ENCODE measurements at places on chromosomes 1 and 21.
A peak's percentile ranks its signal among the peaks of the same experiment; 100 is the strongest.

DNA sequence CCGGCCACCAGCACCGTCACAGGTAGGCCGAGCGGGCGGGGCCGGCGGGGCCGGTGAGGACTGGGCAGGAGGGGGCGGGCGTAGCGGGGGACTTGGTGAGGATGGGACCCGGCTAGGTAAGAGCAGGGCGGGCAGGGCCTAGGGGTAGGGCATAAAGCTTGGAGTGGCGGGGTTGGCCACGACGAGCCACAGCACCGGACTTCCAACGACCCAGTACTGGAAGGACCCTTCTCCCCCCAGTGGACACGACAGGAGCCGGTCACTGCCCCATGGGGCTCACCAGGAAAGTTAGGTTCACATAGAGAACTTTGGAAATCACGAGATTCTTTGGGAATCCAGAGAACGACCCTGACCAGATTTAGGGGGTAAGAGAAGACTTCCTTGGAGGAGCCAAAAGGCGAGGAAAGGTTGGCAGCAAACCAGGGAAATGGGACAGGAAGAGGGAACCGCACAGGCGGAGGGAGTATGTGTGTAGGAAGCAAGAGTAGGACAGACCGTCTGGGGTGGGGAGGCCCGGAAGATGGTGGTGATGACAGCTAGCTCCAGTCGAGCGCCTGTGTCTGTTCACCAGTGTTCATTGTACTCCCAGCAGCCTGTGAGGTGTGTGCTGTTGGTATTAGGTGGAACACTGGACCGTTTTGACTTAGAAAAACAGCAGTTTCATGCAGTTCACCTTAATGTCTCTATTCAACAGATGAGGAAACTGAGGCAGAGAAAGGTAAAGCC, 20.4 kb downstream of the ZNF362 start:
- no peak for DNase-seq

DNA sequence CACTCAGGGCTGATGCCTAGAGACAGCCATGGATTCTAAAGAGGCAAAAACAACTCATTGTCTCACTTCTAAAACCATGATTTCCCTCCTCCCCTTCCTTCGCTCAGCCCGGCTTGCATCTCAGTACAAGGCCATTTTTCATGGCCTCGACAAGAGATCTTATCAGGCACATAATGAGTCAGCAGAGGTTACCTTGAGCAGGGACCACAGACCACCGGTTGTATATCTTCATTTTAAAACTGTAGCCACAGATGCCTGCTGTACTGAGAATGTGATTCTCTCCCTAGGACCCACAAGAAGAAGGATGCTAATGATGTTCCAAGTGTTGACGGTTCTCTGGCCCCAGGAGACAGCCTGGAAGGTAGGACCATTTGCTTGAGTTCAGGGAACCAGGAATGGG, 331.9 kb downstream of the AJAP1 start:
- no peak for DNase-seq

DNA sequence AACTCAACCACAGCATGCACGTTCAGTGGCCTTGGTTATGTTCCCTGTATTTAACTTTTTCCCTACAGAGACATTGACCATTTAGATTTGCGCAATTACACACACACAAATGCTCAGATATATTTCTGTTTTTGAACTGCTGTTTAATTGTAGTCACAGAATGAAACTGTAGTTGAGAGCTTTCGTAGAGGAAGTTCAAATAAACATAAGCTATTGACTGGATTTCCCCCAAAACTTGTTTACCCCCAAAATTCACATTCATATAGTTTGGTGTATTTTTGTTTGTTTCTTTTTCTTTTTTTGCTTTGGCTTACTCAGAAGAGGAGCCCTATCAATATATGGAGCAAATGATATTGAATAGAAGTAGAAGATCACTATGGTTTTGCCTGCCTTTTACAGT, 921.0 kb downstream of the ADGRL2 start:
- no peak for DNase-seq

GRCh38 chr1:157307491-157307890, 169.3 kb upstream of the ETV3 start:
- DNase-seq: peak; percentile 28

DNA sequence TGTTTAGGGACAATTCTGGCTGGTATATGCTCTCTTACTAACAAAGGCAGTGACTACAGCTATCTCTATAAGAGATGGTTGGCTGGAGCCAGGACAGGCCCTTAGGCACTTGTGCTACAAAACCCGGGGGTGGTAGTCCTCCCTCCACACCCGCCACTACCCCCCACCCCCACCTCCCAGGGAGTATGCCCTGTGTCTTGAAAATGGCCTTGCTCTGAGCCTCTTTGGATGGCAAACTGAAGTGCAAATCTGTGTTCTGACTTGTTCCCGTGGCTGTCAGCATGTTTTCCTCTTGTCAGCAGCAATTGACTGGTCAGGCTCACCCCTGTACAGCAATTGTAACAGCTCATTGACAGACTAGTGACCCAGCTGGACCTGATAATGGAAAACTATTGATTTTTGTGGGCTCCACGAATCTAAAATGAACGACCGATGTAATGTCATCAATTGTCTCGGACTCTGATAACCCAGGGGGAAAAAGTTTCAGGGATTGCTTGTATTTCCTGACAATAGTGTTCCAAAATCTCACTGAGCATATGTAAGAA, 139.4 kb upstream of the BARHL2 start:
- DNase-seq: no peak

GRCh38 chr1:41160498-41161110, 81.5 kb downstream of the SCMH1 start:
- DNase-seq: no peak

DNA sequence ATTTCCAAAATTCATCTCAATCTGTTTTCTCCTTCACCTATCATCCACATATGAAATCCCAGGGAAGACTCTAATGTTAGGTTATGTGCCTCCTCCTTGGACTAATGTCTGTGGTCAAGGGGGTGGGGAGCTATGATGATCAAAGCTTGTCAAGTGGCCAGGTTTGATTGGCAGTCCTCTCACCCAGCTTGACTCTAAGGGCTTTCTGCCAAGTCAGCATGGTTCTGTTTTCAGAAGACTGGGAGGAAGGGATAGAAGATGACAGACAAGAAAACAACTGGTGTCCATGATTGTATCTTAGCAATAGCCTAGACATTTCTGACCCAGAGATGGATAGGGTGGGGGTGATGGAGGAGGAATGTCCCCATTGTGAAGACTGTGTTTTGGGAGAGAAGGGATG, 9.1 kb upstream of the THEM5 start:
- DNase-seq: no peak

DNA sequence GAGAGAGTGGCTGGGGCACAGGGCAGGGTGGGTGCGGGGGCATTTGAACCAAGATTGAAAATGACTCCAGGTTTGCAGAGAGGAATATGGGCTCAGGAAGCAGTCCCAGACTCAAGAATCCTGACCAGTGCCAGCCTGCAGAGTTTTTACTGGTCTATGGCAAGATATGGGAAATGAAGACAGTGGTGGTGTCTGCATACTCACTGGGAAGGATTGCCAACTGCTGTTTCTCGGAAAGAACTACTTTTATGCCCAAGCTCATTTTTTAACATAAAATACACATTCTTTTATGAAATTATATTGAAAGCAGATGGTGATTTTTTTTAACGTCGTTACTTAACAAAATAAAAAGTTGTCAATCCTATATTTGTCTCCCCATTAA, 401.8 kb downstream of the CAMTA1 start:
- DNase-seq: no peak

DNA sequence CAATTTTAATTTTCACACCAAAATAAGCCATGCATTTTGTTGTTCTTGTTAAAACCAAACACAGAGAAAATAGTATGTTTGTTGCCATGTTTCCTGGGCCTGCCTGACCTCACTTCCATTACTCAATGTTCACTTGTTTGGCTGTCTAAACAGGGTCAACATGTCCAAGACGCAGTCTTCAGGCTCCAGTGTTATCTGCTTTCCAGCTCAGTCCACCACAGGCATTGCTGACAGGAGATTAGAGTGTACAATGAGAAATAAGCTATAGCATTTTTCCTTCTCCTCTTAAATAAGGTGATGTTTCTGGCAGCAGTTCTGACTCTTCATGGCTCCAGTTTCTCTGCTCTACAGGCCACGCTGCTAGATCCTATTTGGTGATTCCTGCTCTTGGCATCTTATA, 1030.5 kb downstream of the KCNT2 start:
- DNase-seq: no peak

DNA sequence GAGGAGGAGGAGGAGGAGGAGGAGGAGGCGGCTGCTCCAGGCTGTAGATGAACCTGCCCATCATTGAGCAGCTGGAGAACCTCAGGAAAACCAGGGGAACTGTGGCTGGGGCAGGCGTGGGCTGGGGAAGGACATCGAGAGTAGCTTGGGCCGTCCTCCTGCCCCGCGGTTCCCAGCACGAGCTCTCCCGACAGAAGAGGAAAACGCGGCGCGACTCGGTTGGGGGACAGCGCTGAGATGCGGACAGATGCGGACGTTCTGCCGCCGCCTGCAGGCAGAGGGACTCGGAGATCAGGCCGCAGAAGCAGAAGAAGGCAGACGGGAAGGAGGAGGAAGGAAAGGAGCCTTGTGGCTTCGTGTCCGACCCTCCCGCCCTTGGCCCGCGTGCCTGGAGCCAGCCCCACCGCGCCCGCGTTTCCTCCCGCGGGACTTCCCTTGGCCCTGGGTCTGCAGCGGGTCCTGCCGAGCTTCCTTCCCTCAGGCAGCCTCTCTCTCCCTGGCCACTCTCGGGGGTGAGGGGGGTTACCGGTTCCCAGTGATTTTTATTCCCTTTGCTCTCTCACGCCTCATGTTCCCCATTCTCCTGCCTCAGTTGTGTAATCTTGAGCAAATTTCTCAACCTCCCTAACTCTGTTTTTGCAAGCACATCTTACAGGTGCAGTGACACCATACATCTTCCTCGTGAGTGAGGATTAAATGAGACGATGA, 1.7 kb upstream of the TNFRSF9 start:
- DNase-seq: no peak

DNA sequence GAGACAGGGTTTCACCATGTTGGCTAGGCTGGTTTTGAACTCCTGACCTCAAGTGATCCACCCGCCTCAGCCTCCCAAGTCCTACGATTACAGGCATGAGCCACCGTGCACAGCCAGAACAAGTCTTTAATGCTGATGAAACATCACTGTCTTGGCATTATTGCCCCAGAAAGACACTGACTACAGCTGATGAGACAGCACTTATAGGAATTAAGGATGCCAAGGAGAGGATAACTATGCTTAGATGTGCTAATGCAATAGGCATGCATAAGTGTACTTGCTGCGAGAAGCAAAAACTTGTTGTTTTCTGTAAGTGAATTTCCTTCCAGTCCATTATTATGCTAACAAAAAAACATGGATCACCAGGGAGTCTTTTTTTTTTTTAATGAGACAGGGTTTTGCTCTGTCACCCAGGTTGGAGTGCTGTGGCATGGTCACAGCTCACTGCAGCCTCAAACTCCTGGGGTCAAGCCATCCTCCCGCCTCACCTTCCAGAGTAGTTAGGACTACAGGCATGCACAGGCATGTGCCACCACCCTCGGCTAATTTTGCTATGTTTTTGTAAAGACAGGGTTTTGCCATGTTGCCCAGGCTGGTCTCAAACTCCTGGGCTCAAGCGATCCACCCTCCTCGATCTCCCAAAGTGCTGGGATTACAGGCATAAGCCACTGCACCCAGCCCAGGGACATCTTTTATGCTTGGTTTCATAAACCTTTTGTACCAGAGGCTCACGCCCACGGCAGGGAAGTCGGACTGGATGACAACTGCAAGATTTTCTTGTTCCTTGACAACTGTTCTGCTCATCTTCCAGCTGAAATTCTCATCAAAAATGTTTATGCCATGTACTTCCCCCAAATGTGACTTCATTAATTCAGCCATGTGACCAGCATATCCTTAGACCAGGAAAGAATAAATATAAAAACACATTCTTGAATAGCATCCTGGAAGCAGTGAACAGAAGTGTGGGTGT, 23.1 kb downstream of the RHEX start:
- no peak for DNase-seq

DNA sequence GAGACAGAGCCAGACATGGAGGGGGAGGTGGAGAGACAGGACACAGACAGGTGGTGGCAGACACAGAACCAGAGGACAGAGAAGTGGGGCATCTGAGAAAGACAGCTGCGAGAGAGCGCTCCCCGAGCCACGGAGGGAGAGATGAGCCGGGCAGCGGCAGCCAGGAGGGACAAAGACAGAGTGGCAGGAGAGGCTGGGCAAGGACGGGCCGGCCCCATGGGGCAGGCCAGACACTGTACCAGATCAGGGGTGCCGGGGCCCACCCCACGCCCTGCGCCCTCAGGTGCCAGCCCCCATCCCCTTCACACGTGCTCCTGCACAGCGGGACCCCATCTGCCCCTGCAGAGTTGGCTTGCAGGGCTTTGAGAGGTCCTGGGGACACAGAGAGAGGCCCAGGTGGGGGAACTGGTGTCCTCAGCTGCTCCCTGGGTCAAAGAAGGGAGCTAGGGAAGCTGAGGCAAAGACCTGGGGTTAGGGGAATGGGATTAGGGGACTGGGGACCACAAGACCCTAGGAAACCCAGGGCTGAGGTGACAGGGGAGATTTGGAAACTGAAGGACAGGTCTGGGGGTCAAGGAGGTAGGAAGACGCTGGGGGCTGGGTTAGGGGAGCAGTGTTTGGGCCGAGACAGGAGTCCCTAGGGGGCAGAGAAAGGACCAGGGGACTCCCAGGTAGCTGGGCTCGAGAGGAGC, 643 bp downstream of the FNDC5 start:
- DNase-seq: no peak

- DNase-seq: no peak
These were observed 1.8 kb downstream of the SYTL1 start for GRCh38 chr1:27343639-27344025.

DNA sequence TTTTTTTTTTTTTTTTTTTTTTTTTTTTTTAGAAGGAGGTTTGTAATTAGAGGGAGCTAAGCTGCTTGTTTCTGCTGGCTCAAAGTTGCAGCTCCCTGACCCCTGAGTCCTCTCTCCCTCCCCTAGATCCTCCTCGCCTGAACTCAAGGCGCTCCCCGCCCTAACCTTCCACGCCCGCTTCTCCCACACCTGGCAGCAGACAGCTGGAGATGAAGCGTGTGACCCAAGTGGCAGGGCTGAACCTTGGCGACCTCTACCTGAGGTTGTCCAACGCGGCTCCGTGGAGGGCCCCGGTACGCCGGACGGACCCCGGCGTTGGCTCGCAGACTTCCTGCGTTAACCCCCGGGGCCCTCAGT, 795 bp downstream of the NGF start:
- no peak for DNase-seq

GRCh38 chr1:25811384-25812082, 8.2 kb upstream of the MTFR1L start:
- DNase-seq: no peak

- DNase-seq: no peak
These were observed 853 bp downstream of the USP16 start for GRCh38 chr21:29025328-29025713.

DNA sequence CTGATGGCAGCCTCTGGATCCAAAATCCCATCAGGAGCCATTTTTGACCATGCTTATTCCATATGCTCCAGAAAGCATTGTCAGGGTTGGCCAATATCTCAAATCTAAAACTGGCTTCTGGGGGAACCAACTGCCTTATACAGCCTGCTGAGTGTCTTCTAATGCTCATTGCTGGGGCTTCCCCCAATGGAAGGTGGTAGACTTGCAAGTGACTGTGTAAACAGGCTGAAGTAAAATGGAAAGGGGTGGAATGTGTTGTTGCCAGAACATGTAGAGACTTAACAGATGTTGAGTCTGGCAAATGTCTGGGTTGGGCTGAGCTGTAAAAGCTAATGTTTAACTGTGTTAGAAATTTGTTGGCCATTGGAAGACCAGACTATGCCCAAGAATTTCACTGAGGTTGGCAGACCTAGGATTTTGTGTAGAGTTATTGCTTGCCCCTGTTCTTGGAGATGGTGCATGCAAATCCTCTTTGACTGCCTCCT, 22.7 kb upstream of the LRIF1 start:
- no peak for DNase-seq

GRCh38 chr1:116558571-116558970, 12.3 kb downstream of the CD58 start:
- DNase-seq: no peak

Data from GM18507 (cell line).